Urothelium cell line (cell line): ENCODE measurements at places on chromosomes 16 and 17.

GRCh38 chr16:72569677-72570076 is 397.7 kb upstream of the PMFBP1 start:
- no peak for DNase-seq

DNA sequence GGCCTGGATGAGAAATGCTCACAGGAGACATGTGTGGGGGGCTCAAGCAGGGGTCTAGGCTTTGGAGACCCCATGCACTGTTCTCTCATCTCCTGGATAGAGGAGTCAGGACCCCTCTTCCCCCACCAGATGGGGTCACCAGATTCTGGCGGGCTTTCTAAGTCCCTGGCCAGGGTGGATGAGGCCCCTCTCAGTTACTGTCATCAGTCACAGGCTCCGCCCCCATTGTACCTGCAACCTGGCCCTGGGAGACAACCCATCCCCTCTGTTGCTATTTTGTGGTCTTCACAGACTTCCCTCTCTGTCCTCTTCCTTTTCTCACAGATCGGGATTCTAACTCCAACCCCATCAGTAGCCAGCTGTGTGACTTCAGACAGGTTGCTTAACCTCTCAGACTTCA is 33.5 kb upstream of the NDRG4 start:
- DNase-seq: no peak

DNA sequence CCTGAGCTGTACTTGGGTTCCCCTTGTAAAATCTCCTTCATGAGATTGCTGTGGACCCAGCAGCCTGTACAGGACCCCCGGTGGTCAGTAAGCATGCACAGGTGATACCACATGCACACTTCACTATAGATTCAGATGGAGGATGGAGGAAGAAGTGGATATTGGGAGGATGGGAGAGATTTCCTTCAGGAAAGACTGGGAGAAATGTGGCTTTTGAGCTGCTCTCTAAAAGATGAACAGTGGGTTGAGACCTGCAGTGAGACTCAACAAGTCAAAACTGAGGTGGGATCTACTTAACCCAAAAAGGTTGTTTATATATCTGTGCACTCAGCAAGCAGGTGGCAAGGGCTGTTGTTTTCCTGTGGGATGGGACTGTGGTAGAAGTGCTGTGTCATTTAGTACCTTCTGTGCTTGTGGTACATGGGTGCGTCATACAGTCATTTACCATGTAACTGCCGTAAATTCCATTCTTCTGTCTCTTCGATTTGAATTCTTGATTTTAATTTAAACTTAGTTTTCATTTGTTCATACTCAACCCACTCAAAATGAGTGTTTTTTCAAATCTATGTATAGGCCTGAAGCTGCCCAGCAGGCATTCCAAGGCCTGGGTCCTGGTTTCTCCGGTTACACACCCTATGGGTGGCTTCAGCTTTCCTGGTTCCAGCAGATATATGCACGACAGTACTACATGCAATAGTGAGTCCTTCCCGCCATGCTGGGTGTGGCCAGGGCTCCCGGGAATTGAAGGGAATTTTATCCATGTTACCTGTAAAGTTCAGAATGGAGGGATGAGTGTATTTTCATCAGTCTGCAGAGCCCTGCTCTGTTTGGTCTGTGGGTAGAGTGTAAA is 6.9 kb downstream of the HERPUD1 start:
- DNase-seq: no peak

DNA sequence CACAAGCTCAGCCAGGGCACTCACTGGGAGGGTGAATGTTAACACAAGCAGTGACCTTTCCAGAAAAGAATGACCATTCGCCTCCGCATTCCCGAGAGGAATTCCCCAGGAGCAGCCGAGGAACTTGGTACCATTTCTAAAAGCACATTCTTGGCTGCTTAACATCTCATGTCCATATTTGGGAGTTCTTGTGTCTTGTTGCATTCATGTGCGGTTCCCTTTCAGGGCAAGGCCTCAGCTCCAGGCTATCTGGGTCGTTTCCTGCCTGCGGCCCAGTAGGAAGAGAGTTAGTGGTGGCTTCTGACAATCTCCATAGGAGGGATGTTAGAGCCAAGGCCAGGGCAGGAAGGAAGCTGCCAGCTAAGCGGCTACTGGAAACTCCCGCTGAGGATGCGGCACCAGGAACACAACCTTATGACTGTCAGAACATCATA is 27.8 kb upstream of the MEAK7 start:
- peak; percentile 63 for DNase-seq

GRCh38 chr16:50152351-50152806 is 727 bp upstream of the TENT4B start:
- DNase-seq: peak; percentile 43

DNA sequence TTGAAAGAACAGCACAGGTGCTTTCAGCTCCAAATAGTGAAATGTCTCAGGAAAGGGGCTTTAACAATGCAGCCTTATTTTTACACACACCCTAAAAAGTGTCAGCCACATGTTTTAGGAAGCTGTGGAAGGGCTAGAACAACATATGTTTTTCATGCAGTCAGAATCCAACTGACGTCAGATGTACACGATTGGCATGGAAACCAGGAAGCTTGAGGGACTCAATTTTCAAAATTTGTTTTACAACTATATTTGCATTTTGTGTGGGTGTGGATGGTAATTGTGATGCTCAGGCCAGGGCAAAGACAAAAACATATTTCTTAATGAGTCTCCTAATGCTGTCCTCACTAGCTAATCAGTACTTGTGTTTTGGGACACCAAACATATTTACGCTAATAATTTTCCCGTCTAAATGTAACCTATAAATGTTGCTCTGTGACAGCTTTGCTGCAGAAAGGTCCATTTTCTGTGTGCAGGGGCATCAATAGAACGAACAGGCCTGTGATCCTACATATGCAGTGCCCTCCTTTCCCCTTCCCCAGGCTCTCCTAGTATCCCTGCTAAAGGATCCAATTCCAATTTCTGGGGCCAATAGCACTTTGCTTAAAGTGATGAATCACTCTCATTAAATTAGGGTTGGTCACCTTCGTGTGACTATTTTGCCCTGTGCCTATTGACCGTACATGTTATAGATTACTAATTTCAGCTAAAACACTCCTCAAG is 434.0 kb upstream of the CDH5 start:
- DNase-seq: no peak

GRCh38 chr16:27564224-27564623 is 14.3 kb downstream of the KATNIP start:
- DNase-seq: no peak

DNA sequence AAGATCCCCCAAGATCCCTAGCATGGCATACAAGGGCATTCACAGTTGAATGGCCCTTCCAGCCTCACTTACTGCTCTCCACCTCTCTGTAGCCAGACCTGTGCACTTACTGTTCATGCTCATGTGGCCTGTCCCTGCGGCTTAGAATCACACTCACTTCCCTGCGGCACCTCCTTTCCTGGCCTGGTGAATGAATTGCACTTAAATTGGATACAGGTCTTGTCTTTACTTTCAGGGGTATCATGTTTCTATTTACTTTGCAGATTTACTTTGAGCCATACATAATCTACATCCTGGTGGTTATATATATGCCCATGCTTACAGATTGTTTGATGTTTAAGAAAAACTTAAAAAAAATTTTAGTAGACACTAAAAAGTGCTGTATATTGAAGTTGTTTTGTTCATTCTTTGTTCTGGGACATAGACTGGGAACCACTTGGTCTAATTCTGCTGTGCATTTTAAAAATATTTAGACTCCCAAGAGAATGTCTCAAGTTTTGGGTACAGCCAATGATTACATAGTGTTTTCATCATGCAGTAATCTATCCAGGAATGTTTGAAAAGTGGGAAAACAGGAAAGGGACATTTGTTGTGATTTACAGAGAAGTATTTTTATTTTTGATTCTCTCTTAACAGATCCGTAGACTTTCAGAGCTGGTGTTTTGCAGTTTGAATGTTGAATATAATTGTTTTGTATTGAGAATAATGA is 63.9 kb downstream of the NUP88 start:
- no peak for DNase-seq
